ENCODE measurements at places on chromosomes 6 and 20.

- DNase-seq, result no peak
These were observed 123.8 kb upstream of the AKIRIN2 start for GRCh38 chr6:87825821-87826221.

DNA sequence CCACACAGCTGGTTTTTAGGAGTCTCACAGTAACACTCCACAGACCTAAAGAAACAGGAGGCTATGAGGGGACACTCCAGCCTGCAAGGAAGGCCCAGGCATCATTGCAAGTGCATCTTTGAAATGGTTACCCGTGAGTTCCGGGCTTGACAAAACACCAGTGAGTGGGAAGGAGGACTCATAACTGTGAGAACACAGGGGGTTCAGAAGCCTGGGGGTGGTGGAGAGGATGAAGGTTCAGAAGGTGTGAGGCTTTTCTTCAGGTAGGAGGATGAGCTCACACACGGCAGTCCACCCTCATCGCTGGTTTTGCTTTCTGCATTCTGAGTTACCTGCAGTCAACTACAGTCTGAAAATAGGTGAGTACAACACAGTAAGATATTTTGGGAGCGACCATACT lies 39.9 kb downstream of the MAP7 start:
- no peak for DNase-seq

GRCh38 chr20:42483730-42484303 lies 705.9 kb downstream of the PTPRT start:
- no peak for DNase-seq

- no peak for DNase-seq
These were observed 125.8 kb downstream of the EPM2A start for GRCh38 chr6:145609521-145609920.

DNA sequence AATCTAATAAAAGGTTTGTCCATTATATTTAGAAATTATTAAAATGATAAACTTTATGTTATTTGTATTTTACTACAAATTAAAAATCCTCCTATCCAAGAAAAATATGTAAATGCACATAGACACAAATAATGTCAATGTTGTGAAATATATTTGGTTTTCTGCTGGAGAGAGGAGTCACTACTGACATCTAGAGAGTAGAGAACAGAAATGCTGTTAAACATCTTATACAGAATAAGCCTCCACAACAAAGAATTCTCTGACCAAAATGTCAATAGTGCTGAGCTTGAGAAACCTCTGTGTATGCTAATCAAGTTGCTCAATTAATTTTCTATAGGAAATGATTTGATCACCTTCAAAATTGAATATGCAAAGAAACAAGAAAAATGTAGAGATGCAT lies 12.4 kb downstream of the HTR1B start:
- DNase-seq, result no peak

GRCh38 chr6:86969573-86969972 lies 32.2 kb downstream of the HTR1E start:
- DNase-seq, result no peak

DNA sequence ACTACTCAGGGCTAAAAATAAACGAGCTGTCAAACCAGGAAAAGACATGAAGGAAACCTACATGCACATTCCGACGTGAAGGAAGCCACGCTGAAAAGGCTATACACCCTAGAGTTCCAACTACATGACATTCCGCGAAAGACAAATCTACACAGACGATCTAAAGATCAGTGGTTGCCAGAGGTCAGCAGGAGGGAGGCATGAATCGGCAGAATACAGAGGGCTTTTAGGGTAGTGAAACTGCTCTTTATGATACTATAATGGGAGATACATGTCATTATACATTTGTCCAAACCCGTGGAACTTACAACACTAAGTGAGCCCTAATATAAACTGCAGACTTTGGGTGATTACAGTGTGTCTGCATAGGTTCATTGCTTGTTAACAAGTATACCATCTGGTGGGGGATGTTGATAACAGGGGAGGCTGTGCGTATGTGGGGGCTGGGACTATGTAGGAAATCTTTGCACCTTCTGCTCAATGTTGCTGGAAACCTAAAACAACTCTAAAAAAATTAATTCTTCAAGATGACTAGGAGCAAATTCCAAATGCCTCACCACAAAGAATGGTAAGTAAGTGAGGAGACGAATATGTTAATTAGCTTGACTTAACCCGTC lies 132.2 kb upstream of the CDH4 start:
- DNase-seq, result no peak

DNA sequence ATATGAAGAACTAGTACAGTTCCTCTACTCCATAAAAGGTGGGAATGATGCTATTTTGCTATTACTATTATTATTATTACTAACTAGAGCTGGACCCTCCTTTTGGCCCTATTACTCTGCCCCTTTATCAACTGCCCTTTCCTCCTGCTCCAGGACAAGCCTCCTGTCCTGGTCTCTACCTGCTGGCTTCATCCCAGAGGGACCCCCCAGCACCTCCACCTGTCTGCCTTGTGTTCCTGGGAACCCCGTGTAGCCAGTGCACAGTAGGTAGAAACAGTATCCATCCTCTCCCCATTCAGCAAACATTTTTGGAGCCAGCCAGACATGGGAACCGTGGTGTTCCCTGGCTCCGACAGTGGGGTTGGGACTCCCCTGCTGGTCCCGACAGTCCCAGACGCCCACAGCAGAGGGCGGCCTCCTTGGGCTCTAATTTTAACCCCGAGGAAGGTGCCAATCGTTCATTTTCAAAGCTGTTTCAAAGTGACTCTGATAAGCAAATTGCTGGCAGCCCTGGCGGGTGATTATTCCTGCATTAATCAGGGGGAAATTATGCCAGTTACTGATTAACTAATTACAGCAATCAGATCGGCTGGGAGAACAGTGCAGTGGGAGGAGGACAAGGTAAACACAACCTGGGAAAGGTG lies 44.2 kb upstream of the MDGA1 start:
- no peak for DNase-seq

- peak; percentile 78 for DNase-seq
These were observed 8.5 kb downstream of the TRIM15 start for GRCh38 chr6:30171677-30172471.

- no peak for DNase-seq
These were observed 557.6 kb upstream of the MARCKS start for GRCh38 chr6:113299531-113299930.

DNA sequence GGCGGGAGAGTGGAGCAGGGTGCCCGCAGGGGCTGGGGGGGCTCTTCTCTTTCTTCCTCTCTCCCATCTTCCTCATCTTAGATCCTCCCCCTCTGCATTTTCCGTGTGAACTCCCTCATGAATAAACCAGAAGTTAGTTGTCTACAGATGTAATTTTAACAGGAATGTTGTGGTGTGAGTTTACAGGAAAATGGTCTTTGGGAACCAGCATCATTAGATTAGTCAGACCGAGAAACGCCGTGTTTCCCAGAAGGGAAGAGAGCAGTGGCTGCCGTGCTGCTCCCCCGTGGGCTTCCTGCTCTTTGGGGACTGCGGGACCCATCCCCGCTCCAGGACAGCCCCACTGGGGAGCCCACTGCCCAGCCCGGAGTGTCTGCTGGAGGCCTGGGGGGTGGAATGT lies 3.4 kb downstream of the MYT1 start:
- DNase-seq, result no peak

GRCh38 chr20:13909067-13909466 lies 81.3 kb downstream of the SEL1L2 start:
- no peak for DNase-seq

GRCh38 chr20:4038676-4039370 lies 23.5 kb upstream of the RNF24 start:
- no peak for DNase-seq

DNA sequence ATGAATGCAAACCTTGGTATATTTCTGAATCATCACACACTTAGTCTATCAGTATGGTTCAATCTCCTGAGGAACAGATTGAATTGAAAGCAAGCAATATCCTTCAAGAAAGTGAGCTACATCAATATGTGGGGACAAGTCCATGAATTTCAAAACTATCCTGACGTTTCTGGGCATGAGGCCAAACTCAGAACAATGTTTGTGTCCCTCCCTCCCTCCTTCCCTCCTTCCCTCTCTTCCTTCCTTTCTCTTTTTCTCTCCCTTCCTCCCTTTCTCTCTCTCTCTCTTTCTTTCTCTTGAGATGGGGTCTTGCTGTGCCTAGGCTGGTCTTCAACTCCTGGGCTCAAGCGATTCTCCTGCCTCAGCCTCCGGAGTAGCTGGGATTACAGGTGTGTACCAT lies 27.9 kb upstream of the SYNCRIP start:
- DNase-seq, result no peak

DNA sequence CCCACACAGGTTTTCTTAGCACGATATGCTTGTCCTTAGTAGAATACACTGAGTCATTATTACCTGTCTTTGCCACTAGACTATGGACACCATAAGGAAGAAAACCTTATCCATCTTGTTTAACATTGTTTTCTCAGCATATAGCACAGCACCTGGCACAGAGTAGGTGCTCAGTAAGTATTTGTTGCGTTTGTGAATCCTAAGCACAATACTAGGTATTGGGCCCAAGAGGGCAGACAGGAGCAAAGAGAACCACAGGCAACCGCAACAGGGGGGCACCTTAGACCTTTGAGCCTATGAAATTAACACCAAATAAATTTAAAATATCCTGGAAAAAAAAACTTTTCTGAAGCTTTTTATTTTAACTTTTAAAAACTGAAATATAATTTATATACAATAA lies 3.7 kb upstream of the NCOA6 start:
- no peak for DNase-seq

- no peak for DNase-seq
These were observed 117.3 kb downstream of the ARHGAP18 start for GRCh38 chr6:129592516-129593232.

DNA sequence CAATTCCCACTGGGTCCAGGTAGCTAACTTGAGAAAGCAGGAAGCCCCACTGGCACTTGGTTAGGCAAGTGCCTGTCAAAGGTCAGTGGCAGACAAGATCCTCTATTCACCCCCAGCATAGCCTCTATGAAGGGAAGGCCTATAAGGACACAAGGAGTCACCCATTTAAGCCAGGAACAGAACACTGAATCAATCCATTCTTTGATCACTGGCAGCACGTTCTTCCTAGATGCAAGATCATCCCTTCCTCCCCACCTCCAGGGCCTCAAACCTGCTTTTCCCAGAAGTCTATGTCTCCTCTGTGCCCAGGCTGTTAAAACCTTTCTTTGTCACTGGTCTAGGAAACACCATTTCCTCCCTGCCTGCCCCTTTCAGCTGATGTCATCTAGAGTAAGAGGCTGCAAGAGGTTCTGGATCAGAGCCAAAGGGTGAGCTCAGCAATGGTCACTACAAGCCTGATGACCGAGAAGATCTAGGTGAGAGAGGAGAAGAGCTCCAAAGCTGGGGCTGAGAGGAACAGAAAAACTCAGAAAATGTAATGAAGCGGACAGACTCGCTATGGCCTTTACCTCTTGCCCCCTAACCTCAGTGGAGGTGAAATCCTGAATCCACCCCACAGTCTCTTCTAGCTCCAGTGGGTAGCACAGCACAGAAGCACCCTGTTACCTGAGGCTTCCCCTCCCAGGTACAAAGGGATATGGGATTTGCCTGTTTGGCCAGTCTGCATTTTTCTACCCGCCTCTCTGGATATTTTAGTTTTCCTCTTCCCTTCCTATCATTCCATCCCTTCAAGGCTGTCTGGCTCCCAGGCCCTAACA lies 1.8 kb downstream of the GTPBP2 start:
- no peak for DNase-seq

DNA sequence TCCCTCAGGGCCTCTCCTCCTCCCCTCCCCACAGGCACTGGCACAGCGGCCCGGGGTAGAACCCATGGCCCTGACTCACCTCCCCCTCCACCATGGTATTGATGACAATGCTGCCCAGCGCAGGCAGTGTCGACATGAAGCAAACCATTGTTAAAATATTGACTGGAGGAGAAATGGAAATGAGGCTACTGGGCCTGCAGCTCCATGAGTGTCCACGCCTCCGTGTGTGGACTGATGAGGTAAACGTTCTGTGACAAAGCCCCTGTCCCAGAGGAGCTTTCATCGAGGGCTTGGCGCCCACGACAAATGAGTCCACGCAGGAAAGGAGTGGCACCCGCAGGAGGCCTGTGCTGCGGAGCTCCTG lies 402.7 kb downstream of the TAF4 start:
- DNase-seq, result no peak

DNA sequence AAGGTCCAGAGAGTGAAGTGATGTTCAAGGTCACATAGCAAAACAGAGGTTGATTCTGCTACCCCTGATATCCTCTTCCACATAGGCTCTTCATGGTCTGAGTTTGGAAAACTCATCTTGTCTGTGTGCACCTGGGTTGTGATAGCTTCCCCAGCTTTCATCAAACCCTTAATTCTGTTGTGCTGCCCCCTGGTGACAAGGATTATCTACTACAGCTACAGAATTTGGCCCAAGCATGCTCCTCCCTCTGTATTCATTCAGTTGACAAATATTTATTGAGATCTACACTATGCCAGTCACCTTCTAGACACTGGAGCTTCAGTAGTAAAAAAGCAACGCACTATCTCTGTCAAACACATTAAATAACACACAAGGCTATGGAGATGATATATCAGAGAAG lies 50.4 kb downstream of the SMPDL3A start:
- no peak for DNase-seq

GRCh38 chr20:4170621-4171537 lies 155.5 kb upstream of the RNF24 start:
- no peak for DNase-seq

DNA sequence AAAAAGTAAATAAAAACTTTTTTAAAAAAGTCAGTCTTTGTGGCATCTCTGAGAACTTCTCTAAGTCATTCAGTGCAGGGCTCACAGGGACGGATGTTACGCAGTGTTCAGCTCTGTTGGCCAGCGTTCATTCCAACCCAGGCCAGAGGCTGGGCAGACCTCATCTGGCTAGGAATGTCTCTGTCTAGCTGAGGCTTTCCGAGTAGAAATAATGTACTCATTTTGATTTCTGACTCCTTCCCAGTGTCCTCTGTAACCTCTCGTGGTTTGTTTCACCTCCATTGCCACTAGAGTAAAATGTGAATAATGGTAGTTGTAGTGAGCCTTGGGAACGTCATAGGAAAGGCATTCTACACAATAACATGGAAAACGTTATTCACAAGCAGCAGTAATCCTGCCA lies 135.1 kb downstream of the TMEM242 start:
- no peak for DNase-seq

GRCh38 chr6:94254689-94255088 lies 835.3 kb upstream of the EPHA7 start:
- no peak for DNase-seq

GRCh38 chr6:70415660-70416059 lies 2.4 kb downstream of the FAM135A start:
- DNase-seq, result no peak
